ENCODE measurements at places on chromosomes 7 and 10.

DNA sequence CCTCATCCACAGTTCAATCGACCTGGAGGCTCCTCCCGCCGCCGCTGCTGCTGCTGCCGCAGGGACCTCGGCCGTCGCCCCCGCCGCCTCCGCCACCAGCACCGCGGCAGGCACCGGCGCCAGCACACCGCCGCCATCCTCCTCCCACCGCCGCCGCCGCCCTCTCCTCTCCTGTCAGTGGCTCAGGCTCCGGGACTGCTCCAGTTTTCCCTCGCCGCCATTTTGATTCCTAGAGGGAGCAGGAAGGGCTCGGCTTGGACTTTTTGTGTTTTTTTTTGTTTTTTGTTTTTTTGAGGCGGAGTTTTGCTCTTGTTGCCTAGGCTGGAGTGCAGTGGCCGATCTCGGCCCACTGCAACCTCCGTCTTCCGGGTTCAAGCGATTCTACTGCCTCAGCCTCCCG lies 3.0 kb upstream of the MCM10 start:
- DNase-seq: peak; percentile 21

DNA sequence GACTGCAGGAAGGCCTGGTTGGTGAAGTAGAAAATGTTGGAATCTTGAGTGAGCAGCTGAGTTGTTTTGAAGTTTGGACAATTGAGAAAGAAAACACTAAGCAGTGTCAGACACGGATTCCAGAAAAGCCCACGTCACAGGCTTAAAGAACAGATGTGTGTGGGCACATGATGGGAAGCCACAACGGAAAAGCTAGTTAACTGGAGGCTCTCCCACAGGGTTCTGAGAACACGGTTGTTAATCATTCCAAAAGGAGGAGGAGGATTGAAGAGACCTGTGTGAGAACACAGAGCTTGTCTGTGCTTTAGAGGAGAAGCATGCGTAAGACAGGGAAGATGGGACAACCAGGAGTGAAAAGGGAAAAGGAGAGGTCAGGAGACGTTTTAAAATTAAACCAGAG lies 42.6 kb downstream of the SHH start:
- no peak for DNase-seq

DNA sequence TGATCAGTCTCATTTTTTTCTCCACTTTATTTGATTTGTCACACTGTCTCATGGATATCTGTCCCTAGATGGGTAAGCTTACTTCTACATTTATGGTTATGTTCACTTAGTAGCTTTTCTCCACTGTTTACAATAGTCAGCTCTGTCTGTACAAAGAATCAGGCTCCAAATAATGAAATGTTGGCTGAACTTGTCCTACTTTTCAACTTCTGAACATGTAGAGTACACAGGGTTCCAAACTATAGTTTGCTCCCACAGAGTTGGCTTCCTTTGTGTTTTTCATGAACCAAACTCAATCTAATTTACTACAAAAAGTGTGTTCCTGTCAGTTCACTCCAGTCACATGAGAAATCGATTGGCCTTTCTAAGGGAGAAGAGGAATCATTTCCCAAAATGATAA lies 175.0 kb downstream of the CCDC71L start:
- DNase-seq: no peak

- no peak for DNase-seq
Measured at GRCh38 chr10:12509794-12510100, 160.4 kb downstream of the CAMK1D start.

DNA sequence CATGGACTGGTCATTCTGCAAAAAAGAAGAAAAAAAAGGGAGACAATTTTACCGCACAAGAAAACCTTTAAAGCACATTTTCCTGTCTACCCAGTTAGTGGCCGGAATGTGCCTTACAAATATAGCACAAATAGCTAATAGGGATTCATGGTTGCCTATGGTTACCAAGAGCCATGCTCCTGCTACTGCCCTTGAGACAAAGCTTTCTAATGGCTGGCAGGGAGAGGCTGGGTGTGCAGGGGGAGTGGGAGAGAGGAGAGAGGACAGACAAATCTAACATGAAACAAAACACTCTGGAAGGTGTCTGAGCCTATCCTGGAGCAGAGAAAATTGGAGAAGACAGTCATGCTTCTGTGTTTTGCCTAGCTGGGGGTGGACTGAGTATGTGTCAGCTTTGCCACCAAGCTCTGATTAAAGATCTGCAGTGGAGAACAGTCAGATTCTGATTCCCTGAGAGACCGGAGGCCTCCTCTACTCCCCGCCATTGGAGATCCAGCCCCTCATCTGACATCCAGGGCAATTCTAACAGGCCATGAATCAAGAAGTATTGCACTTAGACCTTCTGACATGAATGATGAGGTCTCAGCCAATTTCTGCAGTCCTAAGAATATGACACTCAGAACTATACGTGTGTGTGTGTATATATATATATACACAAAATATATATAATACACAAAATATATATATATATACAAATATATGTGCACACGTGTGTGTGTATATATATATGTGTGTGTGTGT lies 80.2 kb downstream of the PRTFDC1 start:
- DNase-seq: no peak

DNA sequence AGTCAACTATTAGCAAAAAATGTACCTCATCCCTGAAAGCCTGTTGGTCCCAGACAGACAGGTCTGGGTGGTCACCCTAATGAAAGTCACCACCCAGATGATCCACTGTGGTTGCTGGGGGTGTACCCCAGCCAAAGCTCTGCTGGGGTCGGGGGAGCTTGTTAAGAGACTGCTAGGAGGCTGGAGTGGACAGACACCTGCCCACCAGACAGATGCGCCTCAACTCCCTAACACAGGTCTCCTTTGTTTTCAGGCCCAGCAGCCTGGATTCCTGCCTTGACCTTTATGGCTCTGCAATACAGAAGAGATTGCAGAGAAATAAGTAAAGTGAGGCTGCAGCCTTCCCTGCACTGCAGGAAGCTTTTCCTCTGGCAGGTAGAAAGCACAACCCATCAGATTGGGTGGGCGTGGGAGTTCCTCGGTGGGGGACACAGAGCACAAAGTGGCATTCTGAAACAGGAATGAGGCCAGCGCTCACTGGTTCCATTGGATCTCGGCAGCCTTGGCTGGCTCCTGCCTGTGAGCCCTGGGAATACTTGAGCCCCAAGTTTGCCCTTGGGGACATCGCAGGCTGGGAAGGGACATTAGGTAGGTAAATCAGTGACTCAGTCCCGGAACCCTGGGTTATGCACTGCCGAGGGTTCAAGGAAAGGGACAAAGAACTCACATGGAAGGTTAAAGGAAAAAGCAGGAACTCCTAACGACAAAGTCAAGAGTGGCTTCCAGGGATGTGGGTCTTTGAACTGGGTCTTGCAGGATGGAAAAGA lies 18.0 kb upstream of the ZNF488 start:
- no peak for DNase-seq

DNA sequence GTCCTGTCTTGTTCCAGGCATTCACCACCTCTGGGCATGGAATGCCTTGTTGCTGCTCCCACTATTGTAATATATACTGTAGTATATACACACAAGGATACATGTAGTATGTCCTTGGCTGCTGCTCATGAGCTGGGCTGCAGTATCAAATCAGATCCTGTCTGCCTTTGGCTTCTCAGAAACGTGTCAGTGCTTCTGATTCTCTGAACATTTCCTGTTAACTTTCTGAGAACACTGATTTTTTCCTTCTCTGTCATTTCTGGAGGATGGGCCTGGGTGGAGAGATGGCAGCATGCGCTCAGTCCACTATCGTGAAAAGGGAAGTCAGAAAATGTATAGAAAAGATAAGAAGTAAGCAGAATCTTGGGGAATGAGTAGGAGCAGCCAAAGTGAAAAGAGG lies 12.2 kb downstream of the SFTPA2 start:
- no peak for DNase-seq

DNA sequence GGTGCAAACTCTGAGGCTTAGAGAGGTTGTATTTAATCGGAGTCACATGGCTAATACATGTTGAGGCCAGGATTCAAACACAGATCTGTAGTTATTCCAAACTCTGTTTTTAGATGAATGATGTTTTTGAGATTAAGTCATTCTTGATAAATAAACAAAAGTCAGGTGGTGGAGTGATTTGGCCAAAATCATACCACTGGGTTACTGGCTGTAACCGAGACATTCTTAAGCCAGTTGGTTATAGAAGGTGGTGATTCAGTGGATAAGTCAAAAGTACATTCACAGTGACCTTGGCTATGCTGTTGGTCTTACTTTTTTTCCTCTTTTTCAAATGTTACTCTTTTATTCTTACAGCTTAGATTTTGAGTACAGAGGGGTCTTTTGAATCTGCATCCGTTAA lies 361.4 kb downstream of the KIF20B start:
- DNase-seq: no peak

DNA sequence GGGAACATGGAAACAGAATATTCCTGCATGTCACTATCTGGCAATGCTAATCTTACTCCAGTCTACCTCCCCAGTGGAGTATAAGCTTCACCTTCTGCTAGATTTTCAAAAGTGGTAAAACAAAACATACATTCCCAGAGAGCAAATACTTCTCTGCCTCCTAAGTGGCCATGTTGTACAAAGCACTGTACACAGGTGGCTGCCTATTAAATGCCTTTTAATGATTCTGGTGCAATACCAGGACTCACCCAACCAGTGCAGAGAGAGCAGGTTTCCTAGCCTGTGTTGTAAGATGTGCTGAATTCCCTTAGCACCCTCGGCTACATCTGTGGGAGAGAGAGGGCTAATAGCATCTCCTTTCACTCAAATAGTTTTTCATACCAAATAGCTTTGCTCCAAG lies 684.3 kb upstream of the NRP1 start:
- DNase-seq: no peak

DNA sequence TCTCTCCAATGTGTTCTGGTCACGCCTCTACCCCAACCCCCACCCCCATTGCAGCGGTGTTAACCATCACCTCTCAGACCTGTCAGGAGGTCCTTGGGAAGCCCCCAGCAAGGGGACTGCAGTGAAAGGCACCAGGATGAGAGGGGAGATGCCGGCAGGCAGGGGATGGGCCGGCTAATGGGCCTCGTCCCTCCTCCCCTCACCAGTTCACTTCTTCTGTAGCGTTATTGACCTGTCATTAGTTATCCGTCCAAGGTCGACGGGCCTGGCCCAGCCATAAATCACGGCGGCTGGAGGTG lies 18.8 kb downstream of the POLL start:
- no peak for DNase-seq

GRCh38 chr10:87643920-87644319 lies 15.8 kb upstream of the PAPSS2 start:
- no peak for DNase-seq

- DNase-seq: peak; percentile 27
Measured at GRCh38 chr7:127252778-127253280, at the start of gene GRM8. TSS of gene GRM8 (minus strand) at chr7:127252941.

DNA sequence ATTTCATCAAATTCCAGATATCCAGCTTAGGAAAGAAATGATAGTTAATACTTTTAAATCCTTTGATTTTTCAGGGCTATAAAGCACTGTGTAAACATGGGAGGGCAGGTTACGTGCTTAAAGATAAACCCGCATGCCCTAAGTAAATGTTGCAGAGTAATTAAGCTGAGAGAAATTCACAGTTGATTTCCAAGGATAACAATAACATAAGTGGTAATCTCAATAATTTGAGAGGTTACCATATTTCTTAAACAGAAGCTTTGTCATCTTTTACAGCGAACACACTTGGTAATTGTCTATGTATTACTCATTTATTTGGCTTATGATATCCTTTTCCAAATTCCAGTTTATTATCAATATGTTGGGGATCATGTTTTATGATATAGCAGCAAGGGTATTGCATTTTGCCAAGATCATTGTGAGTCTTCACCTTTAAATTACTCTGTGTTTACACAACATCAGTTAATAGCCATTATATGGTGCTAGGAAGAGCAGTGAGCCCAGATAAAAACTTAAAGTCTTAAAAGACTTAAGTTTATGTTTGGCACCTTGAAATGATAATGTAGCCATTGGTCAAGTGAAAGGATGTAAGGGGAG lies 15.4 kb downstream of the MGAM start:
- DNase-seq: no peak

- DNase-seq: no peak
Measured at GRCh38 chr10:90494183-90494582, 363.7 kb downstream of the HTR7 start.

GRCh38 chr7:14351167-14351566 lies 361.7 kb upstream of the ETV1 start:
- DNase-seq: no peak

GRCh38 chr10:64011912-64012714 lies 490.9 kb downstream of the REEP3 start:
- DNase-seq: no peak

DNA sequence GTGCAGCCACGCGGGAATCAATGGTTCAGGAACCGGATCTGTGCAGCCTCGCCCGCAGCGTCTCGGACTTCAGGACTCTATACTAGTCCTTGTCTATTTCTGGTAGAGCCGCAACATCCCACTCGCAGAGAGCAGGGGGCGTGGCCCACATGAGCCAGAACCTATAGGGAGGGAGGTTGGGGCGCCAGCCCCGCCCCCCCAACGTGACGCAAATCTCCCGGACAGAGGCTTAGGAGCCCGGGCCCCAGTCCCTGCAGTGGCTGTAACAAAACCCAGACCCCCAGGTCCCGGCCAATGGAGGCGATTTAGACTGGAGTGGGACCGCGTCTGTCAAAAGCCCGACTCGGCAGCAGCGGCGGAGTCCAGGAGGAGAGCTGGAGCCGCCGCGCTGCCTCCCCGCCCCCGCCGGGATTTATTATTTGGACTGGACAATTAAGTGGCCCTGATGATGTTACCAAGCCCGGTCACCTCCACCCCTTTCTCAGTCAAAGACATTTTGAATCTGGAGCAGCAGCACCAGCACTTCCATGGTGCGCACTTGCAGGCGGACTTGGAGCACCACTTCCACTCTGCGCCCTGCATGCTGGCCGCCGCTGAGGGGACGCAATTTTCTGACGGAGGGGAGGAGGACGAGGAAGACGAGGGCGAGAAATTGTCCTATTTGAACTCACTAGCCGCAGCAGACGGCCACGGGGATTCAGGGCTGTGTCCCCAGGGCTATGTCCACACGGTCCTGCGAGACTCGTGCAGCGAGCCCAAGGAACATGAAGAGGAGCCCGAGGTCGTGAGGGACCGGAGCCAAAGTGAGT lies at the start of gene NKX2-3:
NKX2-3 (plus strand) TSS at position 256 of the 809 bp plus-strand sequence; CDS start at position 446, 190 bp downstream.
- peak; percentile 73 for DNase-seq

- no peak for DNase-seq
Measured at GRCh38 chr7:156989766-156990535, 20.5 kb downstream of the MNX1 start.

DNA sequence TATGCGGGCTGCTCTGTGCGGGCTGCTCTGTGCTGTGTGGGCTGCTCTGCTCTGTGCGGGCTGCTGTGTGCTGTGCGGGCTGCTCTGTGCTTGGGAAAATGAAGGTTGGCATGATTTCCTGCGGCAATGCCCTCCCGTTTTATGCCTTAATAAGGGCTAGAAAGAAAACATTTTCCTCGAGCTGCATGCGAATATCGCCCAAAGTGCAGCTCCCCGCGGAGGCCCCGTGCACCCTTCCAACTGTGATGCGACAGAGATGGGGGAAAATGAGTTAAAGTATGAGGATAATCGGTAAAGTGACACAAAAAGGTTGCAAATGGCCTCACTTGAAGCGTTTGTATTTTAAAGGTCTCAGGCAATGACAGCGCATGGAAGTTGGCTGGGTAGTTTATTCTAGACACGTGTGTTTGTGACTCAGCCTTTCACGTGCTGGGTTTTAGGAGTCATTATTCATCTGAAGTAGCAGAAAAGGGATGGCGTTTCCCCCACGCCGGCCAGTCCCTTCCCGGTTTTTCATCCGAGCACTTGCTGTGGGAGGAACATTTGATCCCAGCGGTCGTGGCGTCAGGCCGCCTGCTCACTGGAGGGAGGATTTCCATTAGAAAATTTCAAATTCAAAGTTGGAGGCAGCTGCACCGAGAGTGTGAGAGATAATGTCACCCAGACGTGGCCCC lies 220.7 kb downstream of the ADARB2 start:
- no peak for DNase-seq

GRCh38 chr10:79054203-79055099 lies 14.3 kb upstream of the ZMIZ1 start:
- DNase-seq: no peak

Measured in stimulated activated naive CD8-positive, alpha-beta T cell treated with anti-CD3 and anti-CD28 coated beads, Interleukin-15, Interleukin-2, amounts not matched to agents 100 U/mL and 50 U/mL, for 24 hours (primary cell).